Psoas muscle (tissue), 8 donors: ENCODE measurements at places on chromosomes 11 and 22.

DNA sequence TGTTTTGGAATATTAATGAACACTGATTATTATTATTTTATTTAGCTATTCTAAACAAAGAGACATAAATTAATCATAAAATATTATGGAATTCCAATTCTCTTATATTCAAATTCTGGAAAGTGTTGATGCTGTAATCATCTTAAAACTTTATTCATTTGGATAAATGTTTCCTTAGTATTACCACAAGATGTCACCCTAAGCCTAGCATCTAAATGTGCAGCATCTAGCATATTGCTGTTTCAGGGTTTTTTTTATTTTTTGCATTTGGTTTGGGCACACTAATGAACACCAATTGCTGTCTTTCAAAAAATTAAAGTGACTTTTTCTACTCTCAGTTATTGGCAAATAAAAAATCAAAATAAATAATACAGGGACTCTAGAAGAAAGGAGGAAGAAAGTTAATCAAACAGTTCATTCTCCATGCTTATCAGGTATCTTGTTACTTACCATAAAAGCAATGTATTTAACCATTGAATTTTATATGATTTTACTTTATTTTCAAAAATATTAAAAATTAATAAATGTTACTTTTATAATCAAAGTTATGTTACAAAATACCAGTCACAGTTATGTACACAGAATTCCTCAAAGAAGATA is 31.8 kb downstream of the DLG2 start:
- DNase-seq, result no peak

GRCh38 chr11:44733877-44734276 is 7.1 kb downstream of the TSPAN18 start:
- DNase-seq, result no peak

DNA sequence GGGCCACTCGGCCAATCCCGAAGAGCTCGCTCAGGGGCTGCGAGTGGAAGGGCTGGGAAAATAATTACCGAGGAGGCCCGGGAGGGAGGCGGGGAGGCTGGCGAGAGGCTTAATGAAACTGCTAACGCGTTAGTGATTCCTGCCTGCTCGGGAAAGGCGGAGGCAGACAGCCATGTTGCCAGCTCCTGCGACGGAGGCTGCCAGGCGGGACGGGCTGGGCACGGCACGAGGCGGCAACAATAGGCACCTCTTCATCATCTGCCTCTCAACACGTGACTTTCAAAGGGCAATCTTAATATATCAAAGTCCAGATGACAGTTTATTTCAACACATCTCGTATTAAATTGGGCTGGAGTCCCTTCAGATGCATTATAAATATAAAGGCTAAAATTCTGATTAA is 68.0 kb upstream of the TCF20 start:
- DNase-seq, result no peak

DNA sequence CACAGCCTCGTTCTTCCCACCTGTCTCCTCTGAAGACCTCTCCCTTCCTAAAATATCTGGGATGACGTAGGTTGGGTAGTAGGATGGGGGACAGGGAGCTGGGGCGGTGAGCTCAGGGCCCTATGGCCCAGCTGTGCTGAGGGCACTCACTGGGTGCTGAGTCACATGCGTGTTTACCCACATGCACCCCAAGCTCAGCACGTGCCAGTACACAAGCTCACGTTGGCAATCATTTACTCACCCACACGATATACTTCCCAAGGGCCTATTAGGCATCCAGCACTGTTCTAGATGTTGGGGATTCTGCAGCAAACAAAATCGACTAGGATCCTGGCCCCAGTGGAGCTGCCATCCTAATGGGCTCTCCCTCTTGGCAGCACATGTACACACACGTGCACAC is 28.7 kb downstream of the ARAP1 start:
- no peak for DNase-seq

DNA sequence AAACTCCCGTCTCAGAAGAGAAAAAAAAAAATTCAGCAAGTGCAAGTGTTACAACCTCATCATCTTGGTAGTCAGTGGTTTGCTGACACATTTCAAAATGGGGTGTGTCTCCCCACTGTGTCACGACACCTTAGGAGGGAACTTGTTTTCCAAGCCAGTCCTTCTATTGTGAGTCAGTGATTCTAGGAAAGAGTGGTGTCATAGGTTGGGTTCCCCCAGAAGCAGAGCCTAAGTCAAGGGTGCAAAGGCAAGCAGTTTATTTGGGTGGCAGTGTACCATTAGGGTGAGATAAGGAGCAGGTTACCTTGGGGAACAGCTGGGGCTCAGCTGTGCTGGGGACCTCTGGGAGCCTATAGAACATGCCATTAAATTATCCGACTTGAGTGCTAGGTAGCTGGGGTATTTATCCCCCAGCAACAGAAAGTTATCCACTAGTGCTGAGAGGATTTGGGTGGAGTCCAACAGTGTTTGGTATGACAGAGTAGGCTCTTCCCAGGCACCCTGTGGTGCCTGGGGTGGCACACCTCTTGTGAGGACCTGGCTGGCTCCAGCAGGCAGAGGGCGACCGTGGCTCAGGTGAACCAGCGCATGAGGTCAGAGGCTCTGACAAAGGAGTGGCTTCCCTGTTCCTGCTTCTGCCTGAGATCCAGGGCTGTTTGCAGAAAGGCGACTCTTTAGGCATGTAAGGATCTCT is 41.7 kb downstream of the KIAA1671 start:
- no peak for DNase-seq

- DNase-seq, result peak; percentile 94
Measured at GRCh38 chr11:65471447-65471891, 27.4 kb upstream of the MALAT1 start.

DNA sequence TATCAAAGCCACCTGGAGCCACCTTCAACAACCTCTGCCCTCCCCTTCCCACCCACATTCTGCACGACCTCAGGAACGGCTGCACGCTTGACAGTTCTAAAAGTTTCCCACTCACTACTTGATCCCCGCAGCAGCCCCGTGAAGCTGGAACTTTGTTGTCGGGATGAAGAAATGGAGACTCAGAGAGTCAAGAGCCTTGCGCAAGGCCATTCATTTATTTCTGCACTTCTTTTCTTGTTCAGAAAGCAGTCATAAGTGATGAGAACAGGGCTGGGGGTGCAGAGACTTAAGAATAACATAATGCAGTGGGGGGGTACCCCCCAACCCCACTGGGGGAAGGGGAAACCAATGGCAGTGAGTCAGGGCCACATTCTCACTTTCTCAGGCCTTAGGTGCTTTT is 2.2 kb upstream of the ZFTA start:
- no peak for DNase-seq

GRCh38 chr11:131925829-131926228 is 555.4 kb downstream of the NTM start:
- no peak for DNase-seq

DNA sequence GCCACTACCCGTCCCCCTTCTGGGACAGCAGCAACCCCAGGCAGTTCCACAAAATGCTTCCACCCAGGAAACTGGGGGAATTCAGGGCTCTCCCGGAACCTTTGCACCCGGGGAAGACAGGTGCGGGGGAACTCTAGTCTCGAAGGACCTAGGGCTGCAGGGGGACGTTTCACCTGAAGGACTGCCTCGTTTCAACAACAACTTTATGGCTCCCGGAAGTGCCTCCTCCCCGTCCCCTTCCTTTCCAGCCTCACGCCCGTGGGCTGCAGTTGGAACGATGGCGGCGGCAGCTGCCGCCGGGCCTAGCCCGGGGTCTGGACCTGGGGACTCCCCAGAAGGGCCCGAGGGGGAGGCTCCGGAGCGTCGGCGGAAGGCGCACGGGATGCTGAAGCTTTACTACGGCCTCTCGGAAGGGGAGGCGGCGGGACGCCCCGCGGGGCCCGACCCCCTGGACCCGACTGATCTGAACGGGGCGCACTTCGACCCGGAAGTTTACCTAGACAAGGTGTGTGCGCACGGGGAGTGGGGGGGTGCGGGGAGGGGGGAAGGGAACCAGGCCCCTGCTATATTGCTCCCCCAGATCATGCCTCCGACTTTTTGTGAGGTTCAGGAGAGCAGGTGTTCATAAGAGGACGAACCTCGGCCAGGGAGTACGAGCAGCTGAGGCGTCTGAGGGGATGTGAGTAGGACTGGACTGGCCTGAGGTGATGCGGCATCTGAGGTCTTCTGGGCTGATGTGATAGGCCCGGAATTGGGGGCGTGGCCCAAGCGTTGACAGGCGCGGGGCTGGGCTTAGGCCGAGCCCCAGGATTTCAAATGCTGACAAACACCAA is at the start of gene VPS51:
Gene VPS51, plus strand, starts transcription at position 241 of the 833 bp plus-strand sequence. Its CDS starts 37 bp downstream, at position 278.
- peak; percentile 88 for DNase-seq
